Activated CD8-positive, alpha-beta T cell treated with anti-CD3 and anti-CD28 coated beads for 36 hours (primary cell): ENCODE measurements at places on chromosomes 5 and 9.

DNA sequence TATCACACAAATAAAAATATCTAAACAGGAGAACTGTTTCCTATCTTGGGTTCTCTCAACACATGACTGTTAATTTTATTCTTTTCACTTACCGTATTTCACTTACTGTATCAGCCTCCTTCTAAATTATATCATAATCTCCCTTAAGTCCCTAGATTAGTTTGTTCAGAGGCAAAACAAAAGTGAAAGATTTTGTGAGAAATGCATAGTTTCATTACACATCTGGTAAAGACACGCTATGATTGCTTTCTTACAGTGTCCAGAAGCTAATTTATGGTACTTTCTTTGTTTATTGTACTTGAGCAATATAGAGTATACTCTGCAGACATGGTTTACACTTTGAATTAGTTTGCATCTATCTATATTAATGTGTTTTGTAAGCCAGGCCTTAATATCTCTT, 159.7 kb upstream of the TLX3 start:
- H3K27ac ChIP-seq = no peak overlapping the region
- H3K4me3 ChIP-seq = no peak overlapping the region
- DNase-seq = no peak
- H3K27me3 ChIP-seq = peaks cover 4% of the 10 kb centered on the region

DNA sequence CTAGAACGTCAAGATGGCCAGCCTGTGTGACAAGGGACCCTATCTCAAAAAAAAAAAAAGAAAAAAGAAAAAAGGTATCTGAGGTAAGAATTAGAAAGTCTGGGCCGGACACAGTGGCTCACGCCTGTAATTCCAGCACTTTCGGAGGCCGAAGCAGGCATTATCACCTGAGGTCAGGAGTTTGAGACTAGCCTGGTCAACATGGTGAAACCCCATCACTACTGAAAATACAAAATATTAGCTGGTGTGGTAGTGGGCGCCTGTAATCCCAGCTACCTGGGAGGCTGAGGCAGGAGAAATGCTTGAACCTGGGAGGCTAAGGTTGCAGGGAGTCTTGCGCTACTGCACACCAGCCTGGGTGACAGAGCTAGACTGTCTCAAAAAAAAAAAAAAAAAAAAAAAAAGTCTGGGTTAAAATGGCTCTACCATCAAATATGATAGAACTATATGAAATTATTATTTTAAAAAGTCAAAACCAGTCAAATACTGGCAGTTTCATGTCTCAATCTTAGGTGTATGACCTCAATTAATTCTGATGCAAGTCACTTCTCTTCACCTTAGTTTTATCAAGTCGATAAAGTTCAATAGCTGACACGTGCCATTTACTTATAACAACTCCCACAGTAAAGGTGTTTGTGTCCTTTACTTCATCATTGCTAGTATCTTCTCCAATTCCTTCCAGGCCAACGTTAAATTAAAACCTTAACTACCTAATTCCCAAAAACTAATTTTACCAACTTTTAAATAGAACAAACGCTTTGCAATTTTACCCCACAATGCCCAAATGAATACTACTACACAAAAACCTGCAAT, 1.1 kb downstream of the RPS23 start:
- peaks cover 61% of the 10 kb centered on the region for H3K36me3 ChIP-seq
- DNase-seq = no peak
- peaks cover 47% of the 10 kb centered on the region for H3K4me1 ChIP-seq
- H3K4me3 ChIP-seq = peak overlapping the region; percentile 89
- no peaks in the 10 kb centered on the region for H3K27me3 ChIP-seq

DNA sequence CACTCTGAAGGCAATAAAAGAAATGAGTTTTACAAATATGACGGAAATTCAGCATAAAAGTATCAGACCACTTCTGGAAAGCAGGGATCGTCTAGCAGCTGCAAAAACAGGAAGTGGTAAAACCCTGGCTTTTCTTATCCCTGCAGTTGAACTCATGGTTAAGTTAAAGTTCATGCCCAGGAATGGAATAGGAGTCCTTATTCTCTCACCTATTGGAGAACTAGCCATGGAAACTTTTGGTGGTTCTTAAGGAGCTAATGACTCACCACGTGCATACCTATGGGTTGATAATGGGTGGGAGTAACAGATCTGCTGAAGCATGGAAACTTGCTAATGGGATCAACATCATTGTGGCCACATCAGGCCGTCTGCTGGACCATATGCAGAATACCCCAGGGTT, 93.5 kb upstream of the RGMB start:
- H3K27me3 ChIP-seq = no peaks in the 10 kb centered on the region
- no peak overlapping the region for H3K27ac ChIP-seq
- H3K4me3 ChIP-seq = no peak overlapping the region
- DNase-seq = no peak

DNA sequence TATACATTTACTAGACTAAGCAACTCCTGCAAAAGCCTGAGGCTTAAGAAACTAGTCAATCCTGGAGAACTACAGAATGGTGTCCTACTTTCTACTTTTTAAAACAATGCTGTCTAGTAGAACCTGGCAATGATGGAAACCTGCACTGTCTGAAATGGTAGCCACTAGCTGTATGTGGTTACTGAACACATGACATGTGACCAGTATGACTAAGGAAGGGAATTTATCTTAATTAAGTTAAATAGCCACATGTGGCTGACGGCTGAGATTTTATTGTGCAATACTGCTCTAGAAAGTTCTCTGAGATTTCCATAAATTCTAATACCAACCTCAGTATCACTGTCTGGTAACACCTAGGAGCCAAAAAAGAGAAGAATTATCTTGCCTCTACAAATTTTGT, 44.9 kb upstream of the RAPGEF6 start:
- H3K4me3 ChIP-seq = no peak overlapping the region
- no peaks in the 10 kb centered on the region for H3K27me3 ChIP-seq
- no peak overlapping the region for H3K27ac ChIP-seq
- no peaks in the 10 kb centered on the region for H3K4me1 ChIP-seq
- H3K36me3 ChIP-seq = peaks cover 20% of the 10 kb centered on the region

DNA sequence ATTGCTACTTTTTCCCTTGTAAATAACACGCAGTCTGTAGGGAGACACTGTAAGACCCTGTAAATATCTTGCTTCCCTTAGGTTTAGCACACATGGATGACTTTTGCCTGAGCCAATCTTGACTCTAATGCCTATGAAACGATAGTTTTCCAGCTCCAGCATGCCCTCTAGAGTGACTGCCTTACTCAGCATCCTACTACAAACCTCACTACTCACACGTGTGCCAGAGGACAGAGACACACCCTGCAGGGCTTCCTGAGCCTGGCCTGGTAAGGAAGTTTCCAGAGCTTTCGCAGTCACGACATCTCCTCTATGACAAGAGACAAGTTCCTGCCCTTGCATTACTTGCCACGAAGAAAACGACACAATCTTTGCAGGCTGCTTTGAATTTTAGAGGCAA, 138.1 kb downstream of the ATPSCKMT start:
- peak; percentile 33 for DNase-seq
- H3K4me1 ChIP-seq = no peaks in the 10 kb centered on the region
- H3K27ac ChIP-seq = no peak overlapping the region
- H3K27me3 ChIP-seq = peaks cover 2% of the 10 kb centered on the region

DNA sequence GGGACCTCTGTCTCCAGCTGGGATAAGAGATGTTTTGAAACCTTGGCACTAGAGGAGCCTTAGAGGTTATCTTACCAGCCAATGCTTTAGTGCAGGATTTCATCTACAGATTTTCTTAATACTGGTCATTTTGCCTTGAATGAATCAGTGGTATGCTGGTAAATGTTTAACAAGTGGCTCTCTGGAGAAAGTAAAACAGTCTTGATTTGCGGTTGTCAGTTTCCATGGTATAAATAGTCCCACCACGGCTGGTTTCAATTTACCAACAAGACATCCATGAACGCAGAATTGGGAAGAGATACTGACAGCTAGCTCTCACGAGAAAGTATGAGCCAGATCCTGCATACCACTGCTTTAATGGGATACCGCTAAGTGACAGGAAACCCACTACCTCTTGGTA, 56.7 kb upstream of the CXCL14 start:
- H3K4me3 ChIP-seq = no peak overlapping the region
- H3K27ac ChIP-seq = no peak overlapping the region
- H3K27me3 ChIP-seq = peaks cover 10% of the 10 kb centered on the region
- no peaks in the 10 kb centered on the region for H3K4me1 ChIP-seq

- H3K27ac ChIP-seq = no peak overlapping the region
- no peaks in the 10 kb centered on the region for H3K4me1 ChIP-seq
Observed at GRCh38 chr5:109900911-109901627, 211.3 kb downstream of the MAN2A1 start.

- no peak for DNase-seq
- peaks cover 9% of the 10 kb centered on the region for H3K36me3 ChIP-seq
- no peak overlapping the region for H3K27ac ChIP-seq
Observed at GRCh38 chr9:32414856-32415255, 30.4 kb downstream of the ACO1 start.

GRCh38 chr5:131824631-131825030, 27.8 kb upstream of the FNIP1 start:
- no peaks in the 10 kb centered on the region for H3K27me3 ChIP-seq
- no peaks in the 10 kb centered on the region for H3K36me3 ChIP-seq
- H3K4me1 ChIP-seq = no peaks in the 10 kb centered on the region
- no peak overlapping the region for H3K27ac ChIP-seq

DNA sequence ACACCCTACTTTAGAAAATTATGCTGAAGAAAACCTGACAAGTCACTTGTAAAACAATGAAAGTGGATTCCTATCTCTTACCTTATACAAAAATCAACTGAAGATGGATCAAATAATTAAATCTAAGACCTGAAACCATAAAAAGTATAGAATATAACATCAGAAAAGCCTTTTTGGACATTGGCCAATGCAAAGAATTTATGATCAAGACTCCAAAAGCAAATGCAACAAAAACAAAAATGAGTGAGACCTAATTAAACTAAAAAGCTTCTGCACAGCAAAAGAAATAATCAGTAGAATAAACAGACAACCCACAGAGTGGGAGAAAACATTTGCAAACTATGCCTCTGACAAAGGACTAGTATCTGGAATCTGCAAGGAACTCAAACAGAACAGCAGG, 303.0 kb upstream of the CDH9 start:
- H3K36me3 ChIP-seq = no peaks in the 10 kb centered on the region
- H3K27ac ChIP-seq = no peak overlapping the region
- no peaks in the 10 kb centered on the region for H3K4me1 ChIP-seq
- DNase-seq = no peak
- H3K4me3 ChIP-seq = no peak overlapping the region
